ENCODE measurements at places on chromosomes 12 and 14.
A peak's percentile ranks its signal among the peaks of the same experiment; 100 is the strongest.

DNA sequence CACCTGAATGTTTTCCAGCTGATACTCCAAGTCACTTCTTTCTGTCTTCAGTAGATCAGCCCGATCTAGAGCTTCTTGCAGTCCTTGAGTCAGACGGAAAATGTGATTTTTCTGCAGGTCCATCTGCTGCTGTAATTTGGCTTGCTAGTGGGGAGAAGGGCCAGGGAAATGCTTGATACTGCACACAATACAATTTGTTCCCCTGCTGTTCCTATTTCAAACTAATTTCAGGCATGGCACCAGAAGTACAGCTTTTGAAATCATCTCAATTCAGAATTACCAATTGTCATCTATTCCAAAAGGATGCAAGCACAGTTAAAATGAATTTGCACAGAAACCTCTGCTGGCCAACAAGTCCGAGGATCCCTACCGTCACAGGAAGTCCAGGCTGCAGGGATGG, 53.4 kb downstream of the PRKAB1 start:
- no peak for DNase-seq

- no peak for DNase-seq
Observed at GRCh38 chr14:102927878-102928411, 5.5 kb downstream of the AMN start.

DNA sequence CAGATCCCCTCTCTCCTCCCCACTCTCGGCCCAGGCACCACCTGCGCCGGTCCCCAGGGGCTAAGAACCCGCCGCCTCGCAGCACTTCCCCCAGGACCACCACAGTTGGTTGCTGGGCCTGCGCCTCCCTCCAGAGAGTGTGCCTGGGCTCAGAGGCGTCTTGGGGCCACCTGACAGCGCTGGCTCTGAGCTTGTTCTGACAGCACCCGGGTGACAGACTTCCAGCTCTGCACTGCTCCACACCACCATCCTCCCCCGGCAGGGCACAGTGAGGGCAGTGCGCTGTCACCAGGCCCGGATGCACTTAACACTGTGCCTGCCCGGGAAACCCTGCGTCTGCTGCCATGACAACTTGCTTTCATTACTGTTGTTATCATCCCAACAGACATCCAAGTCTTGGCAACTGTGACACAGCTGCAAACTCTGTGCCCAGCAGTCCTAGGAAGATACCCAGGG, 6.6 kb downstream of the BRF1 start:
- no peak for DNase-seq

DNA sequence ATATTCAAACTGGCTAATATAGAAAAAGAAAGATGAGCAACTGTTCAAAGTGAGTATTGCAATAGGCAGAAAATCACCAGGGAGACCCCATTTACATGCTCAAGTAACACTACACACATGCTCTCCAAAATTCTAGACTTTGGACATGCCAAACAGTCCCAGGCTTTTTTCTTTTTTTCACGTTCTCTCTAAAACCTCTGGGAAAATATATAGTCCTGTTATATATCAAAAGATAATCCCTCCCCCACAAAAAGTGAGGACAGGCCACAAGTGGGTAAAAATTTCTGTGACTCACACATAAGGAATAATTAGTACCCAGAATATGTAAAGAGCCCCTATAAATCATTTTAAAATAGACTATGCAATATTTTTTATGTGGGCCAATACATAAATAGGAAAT, 55.2 kb downstream of the EFCAB11 start:
- DNase-seq = no peak

GRCh38 chr12:126747530-126748149, 1519.3 kb upstream of the TMEM132C start:
- peak; percentile 32 for DNase-seq

DNA sequence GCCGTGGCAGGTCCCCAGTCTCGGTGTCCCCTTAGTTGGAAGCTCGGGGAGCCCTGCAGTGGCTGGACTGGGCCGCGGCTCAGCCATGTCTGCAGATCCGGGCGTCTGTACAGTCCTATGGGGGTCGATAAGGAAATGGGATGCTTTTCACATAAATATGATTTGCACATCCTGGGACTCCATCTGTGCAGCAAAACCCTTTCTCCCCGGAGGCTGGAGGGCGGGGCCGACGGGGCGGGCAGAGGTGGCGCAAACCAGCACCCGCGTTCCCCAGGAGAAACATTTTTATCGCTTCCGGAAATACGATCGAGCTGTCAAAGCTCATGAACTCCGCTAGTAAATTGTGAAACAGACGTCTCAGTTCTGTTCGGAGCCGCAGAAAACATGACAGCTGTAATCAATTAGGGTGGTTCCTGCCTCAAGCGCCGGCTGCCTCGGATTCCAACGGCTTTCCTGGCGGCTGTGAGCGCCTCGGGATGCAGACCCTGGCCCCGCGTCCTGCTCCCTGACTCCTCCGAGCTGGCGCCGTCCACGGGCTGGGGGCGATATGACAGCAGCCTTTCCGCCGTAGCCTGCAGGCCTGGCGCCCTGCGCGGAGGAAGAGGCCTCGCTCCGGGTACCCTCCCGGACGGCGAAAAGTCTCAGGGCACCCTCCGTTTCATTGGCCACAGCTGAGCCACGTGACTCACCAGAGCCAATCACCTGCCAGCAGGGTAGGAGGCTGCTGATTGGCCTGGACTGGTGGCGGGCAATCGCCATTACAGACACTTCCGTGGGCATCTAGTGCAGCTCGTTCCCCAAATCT, 23.0 kb downstream of the DIO3 start:
- no peak for DNase-seq

Measured in CD8-positive, alpha-beta memory T cell (primary cell).